ENCODE measurements at places on chromosomes 2 and 18.

- no peak for DNase-seq
These were observed 113.3 kb downstream of the GALNT1 start for GRCh38 chr18:35694808-35695207.

GRCh38 chr18:65721619-65722018, 29.2 kb upstream of the CDH7 start:
- DNase-seq: no peak

DNA sequence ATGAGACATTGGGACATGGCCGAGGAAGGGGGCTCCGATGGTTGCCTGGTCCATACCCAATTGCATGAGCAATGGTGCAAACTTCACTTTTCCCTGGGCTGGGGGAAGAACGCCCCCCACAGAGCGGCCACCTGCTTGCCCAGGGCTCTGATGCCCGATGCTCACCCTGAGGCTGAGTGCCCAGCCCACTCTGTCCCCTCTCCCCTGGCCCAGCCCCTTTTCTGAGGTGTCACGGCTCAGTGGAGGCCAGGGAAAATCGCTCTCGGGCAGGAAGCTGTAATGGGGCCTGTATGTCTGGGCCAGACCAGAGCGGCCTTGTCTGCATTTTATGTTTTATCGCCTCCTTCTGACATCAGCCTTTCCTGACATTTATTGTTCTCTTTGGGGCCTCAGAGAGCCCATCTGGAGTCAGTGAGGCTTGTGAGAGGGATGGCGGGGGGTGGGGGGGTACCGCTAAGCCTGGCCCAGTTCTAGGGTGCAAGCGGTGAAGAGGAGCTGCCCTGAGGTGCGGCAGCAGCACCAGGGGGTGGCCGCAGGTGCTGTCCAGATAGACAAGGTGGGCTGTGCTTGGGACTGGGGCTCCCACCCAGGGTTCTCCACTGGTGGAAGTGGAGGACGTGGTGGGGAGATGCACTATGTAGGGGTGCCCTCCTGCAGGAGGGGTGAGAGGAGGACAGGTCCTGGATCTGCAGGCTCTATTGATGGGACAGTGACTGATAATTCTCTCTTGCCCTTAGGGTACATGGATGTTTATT, 46.2 kb downstream of the INHBB start:
- no peak for DNase-seq

- no peak for DNase-seq
These were observed at the start of gene DES for GRCh38 chr2:219418155-219419011. Gene DES, plus strand, starts transcription at chr2:219418377. Its CDS starts 86 bp downstream, at chr2:219418463.

DNA sequence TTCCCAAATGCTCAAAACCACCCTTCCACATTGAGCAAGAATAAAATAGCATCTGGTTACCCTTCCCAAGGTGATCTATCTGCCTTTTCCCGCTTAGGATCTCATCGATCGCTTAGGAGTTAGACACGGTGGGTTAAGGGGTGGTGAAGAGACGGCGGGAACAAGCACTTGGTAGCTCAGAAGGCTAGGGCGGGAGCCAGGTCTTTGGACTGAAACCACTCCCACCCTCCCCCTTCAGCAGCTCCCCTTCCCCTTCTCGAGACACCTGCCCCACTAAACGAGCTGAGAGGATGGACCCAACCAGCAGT, 513 bp downstream of the THOC1 start:
- DNase-seq: no peak

DNA sequence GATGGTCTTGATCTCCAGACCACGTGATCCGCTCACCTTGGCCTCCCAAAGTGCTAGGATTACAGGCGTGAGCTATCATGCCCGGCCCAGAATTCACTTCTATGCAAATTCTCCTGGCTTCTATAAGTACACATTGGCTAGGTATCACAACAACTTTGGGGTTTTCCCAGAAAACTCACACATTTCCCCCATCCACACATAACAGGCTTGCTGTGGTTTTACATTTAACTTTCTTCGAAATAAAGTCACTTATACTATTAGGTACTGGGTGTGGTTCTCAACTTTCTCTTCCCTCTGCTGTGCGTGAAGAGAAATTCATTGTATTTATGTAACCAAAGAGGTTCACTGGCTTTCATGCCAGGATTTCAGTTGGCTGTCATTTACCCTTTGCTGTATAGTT, 439.4 kb upstream of the CWC22 start:
- DNase-seq: no peak

GRCh38 chr18:9960258-9960904, 46.6 kb downstream of the VAPA start:
- DNase-seq: no peak

- no peak for DNase-seq
These were observed 262.8 kb upstream of the CHST9 start for GRCh38 chr18:27447930-27448329.

GRCh38 chr2:145090841-145091761, 571.2 kb upstream of the ZEB2 start:
- no peak for DNase-seq

- no peak for DNase-seq
These were observed 149.4 kb downstream of the PMAIP1 start for GRCh38 chr18:60049172-60049571.

DNA sequence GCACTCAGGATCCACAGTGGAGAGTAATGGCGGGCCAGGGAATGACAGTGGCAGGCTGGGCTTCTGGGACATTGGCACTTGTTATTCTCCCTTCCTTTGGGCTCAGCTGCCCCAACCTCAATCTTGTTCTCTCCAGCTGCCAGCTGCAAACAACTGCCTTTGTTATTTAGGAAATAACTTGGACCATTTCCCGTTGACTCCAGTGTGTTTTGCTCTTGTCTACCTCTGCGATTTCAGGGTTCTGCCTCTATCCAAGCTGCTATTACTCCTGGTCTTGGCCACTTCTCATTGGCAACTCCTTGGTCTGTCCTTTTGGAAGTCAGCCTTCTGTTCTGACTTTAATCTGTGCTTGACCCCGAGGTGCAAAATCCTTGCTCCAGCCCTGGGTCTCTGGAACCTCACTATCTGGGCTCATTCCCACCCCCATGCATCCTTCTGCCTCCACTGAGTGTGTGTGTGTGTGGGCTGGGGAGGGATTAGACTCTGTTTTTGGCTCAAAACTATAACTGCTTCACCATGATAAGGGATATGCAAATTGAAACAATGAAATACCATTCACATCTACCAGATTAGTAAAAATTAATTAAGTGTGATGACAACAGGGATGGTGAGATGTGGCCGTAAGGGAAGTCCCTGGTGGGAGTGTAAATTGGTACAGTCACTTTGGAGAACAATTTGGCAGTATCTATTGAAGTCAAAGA, 134.1 kb upstream of the CXCR4 start:
- no peak for DNase-seq

- DNase-seq: no peak
These were observed at the start of gene SYT4 for GRCh38 chr18:43277164-43277600. Gene SYT4, minus strand, starts transcription at chr18:43277490. Its CDS starts 209 bp downstream, at chr18:43277281.

GRCh38 chr2:191158193-191158592, 7.4 kb upstream of the STAT4 start:
- DNase-seq: no peak

GRCh38 chr2:232781765-232782164, 5.4 kb upstream of the KCNJ13 start:
- DNase-seq: peak; percentile 30

DNA sequence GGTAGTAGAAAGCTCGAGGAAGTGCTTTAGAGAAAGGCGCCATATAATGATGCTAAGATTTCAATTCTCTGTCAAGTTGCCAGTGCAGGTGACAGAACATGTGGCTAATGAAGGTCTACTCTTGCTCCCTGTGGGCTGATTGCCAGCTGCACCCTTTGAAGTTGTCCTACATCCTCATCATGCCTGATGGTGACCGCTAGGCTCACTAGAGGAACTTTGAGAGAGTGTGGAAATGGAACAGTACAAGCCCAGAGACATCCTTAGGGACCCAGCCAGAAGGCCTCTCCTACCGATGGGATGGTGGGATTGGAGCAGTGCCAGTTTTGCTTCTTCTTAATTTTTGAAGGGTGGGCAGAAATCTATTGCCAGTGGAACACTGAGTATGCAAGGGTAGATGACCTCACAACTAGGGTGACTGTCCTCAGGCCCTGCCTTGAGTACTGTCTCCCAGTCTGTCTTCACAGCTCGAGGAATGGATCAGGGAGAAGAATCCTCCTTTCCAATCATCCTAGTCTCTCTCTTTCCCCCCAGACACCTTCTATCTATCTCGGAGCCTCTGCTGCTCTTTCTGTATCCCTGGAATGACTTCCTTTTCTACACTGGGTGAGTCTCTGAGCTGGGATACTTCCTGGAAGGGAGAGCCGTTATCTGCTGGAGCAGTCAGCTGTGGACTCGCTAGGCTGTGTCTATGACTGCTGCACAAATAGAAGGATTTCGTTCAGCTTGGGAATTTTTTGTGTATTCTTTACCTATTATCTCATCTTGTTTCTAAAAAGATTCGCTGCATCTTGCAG, 33.5 kb downstream of the LGALSL start:
- DNase-seq: no peak

DNA sequence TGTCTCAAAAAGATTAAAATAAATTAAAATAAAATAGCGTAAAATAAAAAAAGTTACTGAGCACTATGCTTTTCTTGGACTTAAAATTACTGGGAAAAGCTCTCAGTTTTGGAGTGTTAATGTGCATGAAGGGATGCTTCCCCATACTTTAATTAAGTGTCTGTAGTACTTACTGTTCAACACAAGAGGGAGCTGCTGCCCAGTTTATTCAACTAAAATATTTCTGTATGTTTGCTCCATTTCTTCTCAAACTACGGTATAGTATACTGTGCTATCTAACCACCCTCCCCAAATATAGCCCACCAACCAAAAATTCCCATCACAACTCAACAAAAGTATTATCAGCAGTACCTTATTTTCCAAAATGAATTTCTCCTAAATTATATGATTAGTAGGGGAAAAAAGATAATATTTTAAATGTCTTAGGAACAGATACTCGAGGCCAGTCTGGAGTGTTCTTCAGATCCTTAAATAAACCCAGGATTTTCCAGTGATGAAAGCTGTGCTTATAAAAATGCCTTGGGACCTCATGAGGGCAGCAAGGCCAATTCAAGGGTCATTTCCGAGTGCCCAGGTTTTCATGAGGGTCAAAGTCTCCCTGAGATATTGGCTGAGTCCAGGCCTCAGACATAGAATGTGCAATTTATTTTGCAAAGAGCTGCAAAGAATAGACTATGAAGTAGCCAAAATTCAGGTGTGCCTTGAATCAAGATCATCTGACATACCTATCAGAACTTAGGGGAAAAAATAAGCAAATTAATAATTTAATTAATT, 64.1 kb downstream of the CHRNA1 start:
- DNase-seq: no peak

- DNase-seq: no peak
These were observed 403 bp upstream of the CLUL1 start for GRCh38 chr18:596288-596881.

DNA sequence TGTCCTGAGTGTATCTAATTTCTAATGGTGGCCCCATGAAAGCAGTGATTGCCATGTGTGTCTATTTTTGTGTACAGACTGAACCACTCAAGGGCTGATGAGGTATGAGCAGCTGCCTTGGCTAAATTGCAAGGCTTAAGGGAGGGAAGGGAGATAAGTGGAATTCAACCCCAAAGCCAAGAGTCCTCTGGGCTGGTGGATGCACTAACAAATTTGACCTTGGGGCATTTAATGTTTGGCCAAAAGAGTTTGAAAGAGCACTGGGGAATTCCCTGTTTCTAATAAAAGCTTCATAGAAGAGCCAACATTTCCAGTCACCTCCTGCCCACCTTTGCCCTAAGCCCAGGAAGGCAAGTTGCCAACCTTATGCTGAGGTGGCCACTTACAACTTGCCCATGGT, 172.1 kb downstream of the SETBP1 start:
- DNase-seq: no peak

GRCh38 chr2:65498396-65498795, 66.0 kb upstream of the SPRED2 start:
- DNase-seq: no peak

All from stimulated activated CD4-positive, alpha-beta T cell treated with anti-CD3 and anti-CD28 coated beads, Interleukin-4, amount 100 ng/mL, for 48 hours (primary cell).